Uterus (tissue), 4 donors: ENCODE measurements at places on chromosomes 11 and 22. TPM values are rescaled to one million over a fixed set of nuclear protein-coding genes. Genes with fewer than 3 reads are reported as not detected.

The ANO9 gene
- total RNA-seq: 1.4 TPM

GRCh38 chr11:63243533-63243932 lies at the start of gene SLC22A25:
SLC22A25 (minus strand) TSS chr11:63243599; CDS start chr11:63229652, 13,947 bp downstream.
- no peaks in the 10 kb centered on the region for H3K36me3 ChIP-seq
- DNase-seq: no peak
- no peaks in the 10 kb centered on the region for H3K27me3 ChIP-seq
- no peak within 1 kb of the TSS for H3K27ac ChIP-seq
- H3K4me1 ChIP-seq: no peaks in the 10 kb centered on the region

GRCh38 chr11:33043221-33043830 lies 4.0 kb downstream of the TCP11L1 start:
- H3K4me3 ChIP-seq: no peak overlapping the region
- no peak for DNase-seq

The OR51B5 gene
- not detected for total RNA-seq

The TMEM86A gene
- 3.9 TPM for total RNA-seq

GRCh38 chr11:86639137-86639536 lies 33.3 kb downstream of the ME3 start:
- no peak overlapping the region for H3K4me3 ChIP-seq
- H3K27me3 ChIP-seq: no peaks in the 10 kb centered on the region
- no peaks in the 10 kb centered on the region for H3K4me1 ChIP-seq
- DNase-seq: no peak

- H3K27ac ChIP-seq: no peak overlapping the region
- no peaks in the 10 kb centered on the region for H3K27me3 ChIP-seq
Observed at GRCh38 chr22:39897841-39898240, 3.0 kb upstream of the GRAP2 start.

DNA sequence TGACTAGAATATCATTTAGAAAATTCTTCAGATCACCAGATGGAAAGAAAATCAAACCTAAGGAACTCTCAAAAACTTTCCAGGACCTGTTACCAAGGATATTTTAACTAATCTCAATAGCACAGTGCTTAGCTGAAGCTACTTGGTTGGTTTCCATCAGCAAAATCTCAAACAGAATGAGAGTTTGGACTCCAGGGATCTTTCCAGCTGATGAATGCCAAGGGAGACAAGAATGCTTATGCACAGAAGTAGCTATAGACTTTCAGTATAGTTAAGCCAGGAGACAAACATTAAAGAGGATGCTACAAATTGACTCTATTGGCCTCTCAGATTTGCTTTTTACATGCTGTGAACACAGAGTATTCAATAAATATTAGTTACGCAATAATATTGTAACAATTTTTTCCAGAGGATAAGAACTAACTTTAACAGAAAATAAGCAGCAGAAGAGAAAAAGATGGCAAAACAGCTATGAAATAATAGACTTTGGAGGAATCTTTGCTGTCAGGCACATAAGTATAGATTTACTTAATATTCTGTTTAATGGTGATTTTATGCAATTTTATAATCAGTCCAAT lies 331.4 kb downstream of the DLG2 start:
- DNase-seq: no peak
- no peaks in the 10 kb centered on the region for H3K36me3 ChIP-seq
- H3K27me3 ChIP-seq: no peaks in the 10 kb centered on the region
- H3K27ac ChIP-seq: no peak overlapping the region
- H3K4me3 ChIP-seq: no peak overlapping the region
- H3K4me1 ChIP-seq: peaks cover 15% of the 10 kb centered on the region

DNA sequence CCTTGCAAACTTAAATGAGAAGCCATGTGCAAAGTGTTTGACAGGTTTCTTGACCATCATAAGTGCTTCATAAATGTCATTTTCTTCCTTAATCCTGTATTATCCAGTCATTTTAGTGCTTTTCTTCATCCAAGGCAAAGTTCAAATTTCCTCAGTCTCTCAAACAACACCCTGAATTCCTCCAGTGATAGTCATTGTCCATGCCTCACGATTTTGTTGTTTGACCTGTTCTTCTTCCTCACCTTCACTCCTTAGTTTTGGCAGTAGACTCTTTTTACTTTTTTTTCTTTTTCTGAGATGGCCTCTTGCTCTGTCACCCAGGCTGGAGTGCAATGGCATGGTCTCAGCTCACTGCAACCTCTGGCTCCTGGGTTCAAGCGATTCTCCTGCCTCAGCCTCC lies 1257.3 kb downstream of the FAM181B start:
- no peaks in the 10 kb centered on the region for H3K27me3 ChIP-seq
- no peak overlapping the region for H3K4me3 ChIP-seq
- no peak overlapping the region for H3K27ac ChIP-seq
- DNase-seq: no peak
- no peaks in the 10 kb centered on the region for H3K4me1 ChIP-seq

The VEGFB gene
- 20.0 TPM for total RNA-seq

DNA sequence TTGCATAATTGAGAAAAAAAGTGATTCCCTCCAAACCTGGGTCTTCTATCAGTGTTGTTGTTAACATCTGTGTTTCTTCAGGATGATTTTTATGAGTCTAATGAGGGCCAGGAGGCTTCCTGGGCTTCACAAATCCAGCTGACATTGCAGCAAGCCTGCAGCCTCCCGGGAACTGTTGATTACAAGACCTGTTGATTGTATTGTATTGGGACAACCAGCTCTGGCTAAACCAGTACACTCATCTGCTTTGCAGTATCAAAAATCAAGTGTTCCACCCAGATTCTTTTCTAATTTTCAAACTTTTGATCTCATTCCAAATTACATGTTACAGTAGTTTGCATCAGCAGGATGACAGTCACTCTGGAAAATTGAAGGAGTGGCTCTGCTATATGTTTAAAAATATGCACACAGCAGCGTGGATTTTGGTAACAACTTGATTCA lies 16.1 kb upstream of the PRSS23 start:
- H3K36me3 ChIP-seq: no peaks in the 10 kb centered on the region
- H3K27me3 ChIP-seq: no peaks in the 10 kb centered on the region
- peak overlapping the region; percentile 52 for H3K27ac ChIP-seq
- H3K4me1 ChIP-seq: no peaks in the 10 kb centered on the region

DNA sequence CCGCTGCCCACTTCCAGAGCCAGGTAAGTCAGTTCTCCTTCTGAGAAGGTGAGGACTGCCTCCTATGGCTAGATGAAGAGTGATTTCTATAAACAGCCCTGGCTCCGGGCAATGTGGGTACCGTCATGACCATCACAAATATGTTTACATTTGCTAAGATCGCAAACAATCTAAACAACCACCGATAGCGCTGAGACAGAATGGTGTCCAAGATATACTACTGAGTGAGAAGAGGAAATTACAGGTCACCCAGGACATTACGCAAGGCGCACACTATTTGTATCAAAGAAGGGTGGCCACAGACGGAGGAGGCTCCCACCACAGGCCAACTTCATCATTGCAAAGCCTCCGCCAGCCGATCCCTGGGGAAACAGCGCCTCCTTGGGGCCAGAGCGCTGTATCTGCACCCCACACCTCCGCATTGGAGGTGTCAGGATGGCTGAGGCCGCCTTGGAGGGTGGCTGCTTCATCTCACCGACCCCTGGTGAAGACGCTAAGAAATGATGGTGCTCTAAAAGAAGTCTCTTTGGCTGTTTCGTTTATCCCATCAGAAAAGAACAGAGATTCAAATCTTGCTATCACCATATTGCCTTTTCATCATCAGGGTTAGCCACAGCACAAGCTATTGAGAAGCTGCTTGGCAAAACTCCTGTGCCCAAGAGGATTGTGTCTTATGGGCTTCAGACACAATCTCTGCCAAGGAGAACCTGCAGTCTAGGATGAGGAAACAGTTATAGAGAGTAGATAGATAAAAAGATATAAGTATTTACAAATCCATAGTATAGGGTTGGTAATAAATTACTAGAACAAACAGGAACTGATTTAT lies 12.3 kb upstream of the ASRGL1 start:
- H3K27me3 ChIP-seq: no peaks in the 10 kb centered on the region
- H3K27ac ChIP-seq: no peak overlapping the region
- H3K4me1 ChIP-seq: no peaks in the 10 kb centered on the region
- no peak for DNase-seq

The SOX10 gene
- total RNA-seq: not detected

- no peaks in the 10 kb centered on the region for H3K27me3 ChIP-seq
- DNase-seq: no peak
Observed at GRCh38 chr11:69321877-69322361, 28.0 kb downstream of the MYEOV start.

- no peak overlapping the region for H3K27ac ChIP-seq
- H3K36me3 ChIP-seq: no peaks in the 10 kb centered on the region
- DNase-seq: no peak
- H3K4me1 ChIP-seq: no peaks in the 10 kb centered on the region
- H3K4me3 ChIP-seq: no peak overlapping the region
Observed at GRCh38 chr11:77467993-77468392, 5.9 kb downstream of the PAK1 start.

The PDGFD gene
- total RNA-seq: 7.4 TPM

GRCh38 chr11:5737670-5738392 lies 1.6 kb downstream of the OR56B1 start:
- no peak overlapping the region for H3K4me3 ChIP-seq
- no peaks in the 10 kb centered on the region for H3K4me1 ChIP-seq
- H3K36me3 ChIP-seq: no peaks in the 10 kb centered on the region
- no peak for DNase-seq
- H3K27me3 ChIP-seq: no peaks in the 10 kb centered on the region
- H3K27ac ChIP-seq: no peak overlapping the region

The CBLIF gene
- not detected for total RNA-seq

DNA sequence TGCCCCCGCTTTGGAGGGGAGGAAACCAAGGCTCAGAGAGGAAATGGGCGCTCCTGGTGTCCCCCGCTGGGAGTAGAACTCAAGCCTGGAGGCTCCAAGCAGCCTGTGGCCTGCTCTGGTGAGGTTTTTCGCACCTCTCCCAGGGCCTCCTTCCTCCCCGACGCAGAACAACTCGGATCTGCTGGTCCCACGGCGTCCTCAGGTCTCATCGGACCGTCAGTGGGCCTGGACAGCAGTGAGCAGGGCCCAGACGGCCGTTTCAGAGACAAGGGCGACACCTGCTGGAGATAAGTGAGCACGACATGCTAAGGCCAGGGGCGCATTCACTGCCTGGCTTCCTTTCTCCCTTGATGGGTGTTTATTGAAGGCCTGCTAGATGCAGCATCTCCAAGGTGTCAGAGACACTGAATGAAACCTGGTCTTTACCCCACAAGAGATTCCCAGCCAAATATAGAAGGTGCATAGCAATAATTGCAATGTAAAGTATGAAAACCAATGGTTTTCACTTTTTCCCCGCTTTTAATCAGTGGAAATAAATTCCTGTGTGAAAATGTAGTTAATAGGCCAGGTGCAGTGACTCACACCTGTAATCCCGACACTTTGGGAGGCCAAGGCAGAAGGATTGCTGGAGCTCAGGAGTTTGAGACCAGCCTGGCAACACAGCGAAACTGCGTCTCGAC lies 26.9 kb upstream of the CD82 start:
- no peaks in the 10 kb centered on the region for H3K36me3 ChIP-seq
- DNase-seq: peak; percentile 81
- H3K4me3 ChIP-seq: no peak overlapping the region
- no peaks in the 10 kb centered on the region for H3K27me3 ChIP-seq

The APOL4 gene
- not detected for total RNA-seq

DNA sequence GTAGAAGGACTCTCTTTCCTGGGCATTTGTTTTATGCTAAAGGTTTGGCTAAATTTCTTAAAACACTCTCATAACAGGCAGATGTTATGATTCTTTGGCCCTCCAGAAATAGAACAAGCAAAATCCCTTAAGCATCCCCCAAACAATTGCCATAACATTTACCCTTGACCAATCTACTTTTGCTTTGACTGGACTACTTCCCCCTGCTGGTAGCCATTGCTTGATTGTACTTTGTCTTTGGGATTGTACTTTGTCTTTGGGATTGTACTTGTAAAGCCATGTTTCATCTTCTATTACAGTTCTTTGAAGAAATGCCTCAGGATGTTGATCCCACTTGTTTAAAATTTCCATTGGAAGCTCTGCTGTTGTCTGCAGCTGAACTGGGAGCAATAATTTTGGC lies 53.3 kb upstream of the GLYAT start:
- no peaks in the 10 kb centered on the region for H3K36me3 ChIP-seq
- no peak overlapping the region for H3K27ac ChIP-seq
- no peaks in the 10 kb centered on the region for H3K4me1 ChIP-seq

The MMP12 gene
- not detected for total RNA-seq

The KIRREL3 gene
- not detected for total RNA-seq

GRCh38 chr11:125165843-125166763 lies 1.6 kb downstream of the PKNOX2 start:
- H3K36me3 ChIP-seq: no peaks in the 10 kb centered on the region
- no peak for DNase-seq
- H3K4me3 ChIP-seq: peak overlapping the region; percentile 55
- no peaks in the 10 kb centered on the region for H3K4me1 ChIP-seq

GRCh38 chr11:103413266-103413888 lies 304.2 kb downstream of the DYNC2H1 start:
- no peak overlapping the region for H3K27ac ChIP-seq
- H3K27me3 ChIP-seq: no peaks in the 10 kb centered on the region
- DNase-seq: no peak
- no peaks in the 10 kb centered on the region for H3K36me3 ChIP-seq

- H3K27ac ChIP-seq: no peak overlapping the region
- H3K27me3 ChIP-seq: no peaks in the 10 kb centered on the region
- no peak overlapping the region for H3K4me3 ChIP-seq
- no peaks in the 10 kb centered on the region for H3K4me1 ChIP-seq
- DNase-seq: no peak
Observed at GRCh38 chr22:31861226-31861840, 83.0 kb upstream of the YWHAH start.

The MS4A4A gene
- 11.1 TPM for total RNA-seq

GRCh38 chr11:89536926-89537325 lies 45.8 kb upstream of the NOX4 start:
- no peaks in the 10 kb centered on the region for H3K36me3 ChIP-seq
- H3K27ac ChIP-seq: no peak overlapping the region
- DNase-seq: no peak
- H3K4me1 ChIP-seq: no peaks in the 10 kb centered on the region
- H3K4me3 ChIP-seq: no peak overlapping the region
- no peaks in the 10 kb centered on the region for H3K27me3 ChIP-seq

The TSPO gene
- total RNA-seq: 73.7 TPM

GRCh38 chr11:48154151-48154550 lies 62.5 kb upstream of the OR4B1 start:
- no peaks in the 10 kb centered on the region for H3K27me3 ChIP-seq
- no peaks in the 10 kb centered on the region for H3K4me1 ChIP-seq
- no peak overlapping the region for H3K4me3 ChIP-seq
